ENCODE measurements at places on chromosomes 3 and 15. TPM values are rescaled to one million over a fixed set of nuclear protein-coding genes. Genes with fewer than 3 reads are reported as not detected.

Gene ADIPOQ
- not detected for total RNA-seq

Gene NEK11
- 3.5 TPM for total RNA-seq

Gene ROPN1
- total RNA-seq: not detected

Gene POMGNT2
- total RNA-seq: 15.1 TPM

Gene P2RY12
- 0.37 TPM for total RNA-seq

Gene TERC
- 269 TPM for total RNA-seq

Gene SPINT1
- not detected for total RNA-seq

Gene FBXW12
- 0.20 TPM for total RNA-seq

Gene POLQ
- 4.4 TPM for total RNA-seq

Gene MGLL
- 33.1 TPM for total RNA-seq

Gene ITIH3
- not detected for total RNA-seq

Gene CHRD
- 0.20 TPM for total RNA-seq

Gene OR5K1
- total RNA-seq: not detected

Gene PTPN9
- total RNA-seq: 15.8 TPM

Gene PAQR5
- 5.1 TPM for total RNA-seq

Gene SMARCC1
- total RNA-seq: 38.2 TPM

Gene GOLGA8T
- not detected for total RNA-seq

Gene AP3B2
- total RNA-seq: under 0.01 TPM

Gene TMCO5A
- not detected for total RNA-seq

Gene SAXO2
- total RNA-seq: 1.8 TPM

Gene MAP4
- 136 TPM for total RNA-seq

Gene SLC9A9
- 6.8 TPM for total RNA-seq

Gene HAPLN3
- 2.6 TPM for total RNA-seq

Gene TXNRD3
- total RNA-seq: 8.5 TPM

Gene CPN2
- not detected for total RNA-seq

Gene TIMP4
- 12.7 TPM for total RNA-seq

Gene ADCY5
- total RNA-seq: under 0.01 TPM

Gene FEZF2
- not detected for total RNA-seq

Gene RPL22L1
- total RNA-seq: 384 TPM

Gene MOBP
- not detected for total RNA-seq

Gene CPLX3
- not detected for total RNA-seq

Gene PIGB
- 12.5 TPM for total RNA-seq

Gene RBMS3
- 33.4 TPM for total RNA-seq

Gene KNL1
- total RNA-seq: 20.6 TPM

Gene BSN
- under 0.01 TPM for total RNA-seq

Gene ARHGAP11A
- total RNA-seq: 32.6 TPM

Gene GOLGA6D
- total RNA-seq: not detected

Gene CKMT1A
- total RNA-seq: not detected

Gene RCCD1
- 16.6 TPM for total RNA-seq

Gene PP2D1
- total RNA-seq: not detected

Gene CP
- 0.73 TPM for total RNA-seq

Gene CNTN3
- 0.78 TPM for total RNA-seq

Gene CPNE9
- not detected for total RNA-seq

Gene FOXB1
- not detected for total RNA-seq

Gene ISG20
- 2.2 TPM for total RNA-seq

Gene RTP1
- total RNA-seq: not detected

Gene PLA2G4E
- total RNA-seq: not detected

Gene FAM43A
- 10.2 TPM for total RNA-seq

Gene DUT
- total RNA-seq: 59.5 TPM

Gene EXOSC7
- total RNA-seq: 40.4 TPM

Gene GATA2
- total RNA-seq: not detected

Gene TNIK
- 1.5 TPM for total RNA-seq

Gene BCL2A1
- total RNA-seq: 0.20 TPM

Gene ANKRD34C
- not detected for total RNA-seq

Gene FETUB
- total RNA-seq: not detected

All from subcutaneous preadipocyte (primary cell).